ENCODE measurements at places on chromosomes 4 and X. TPM values are rescaled to one million over a fixed set of nuclear protein-coding genes. Genes with fewer than 3 reads are reported as not detected.

DNA sequence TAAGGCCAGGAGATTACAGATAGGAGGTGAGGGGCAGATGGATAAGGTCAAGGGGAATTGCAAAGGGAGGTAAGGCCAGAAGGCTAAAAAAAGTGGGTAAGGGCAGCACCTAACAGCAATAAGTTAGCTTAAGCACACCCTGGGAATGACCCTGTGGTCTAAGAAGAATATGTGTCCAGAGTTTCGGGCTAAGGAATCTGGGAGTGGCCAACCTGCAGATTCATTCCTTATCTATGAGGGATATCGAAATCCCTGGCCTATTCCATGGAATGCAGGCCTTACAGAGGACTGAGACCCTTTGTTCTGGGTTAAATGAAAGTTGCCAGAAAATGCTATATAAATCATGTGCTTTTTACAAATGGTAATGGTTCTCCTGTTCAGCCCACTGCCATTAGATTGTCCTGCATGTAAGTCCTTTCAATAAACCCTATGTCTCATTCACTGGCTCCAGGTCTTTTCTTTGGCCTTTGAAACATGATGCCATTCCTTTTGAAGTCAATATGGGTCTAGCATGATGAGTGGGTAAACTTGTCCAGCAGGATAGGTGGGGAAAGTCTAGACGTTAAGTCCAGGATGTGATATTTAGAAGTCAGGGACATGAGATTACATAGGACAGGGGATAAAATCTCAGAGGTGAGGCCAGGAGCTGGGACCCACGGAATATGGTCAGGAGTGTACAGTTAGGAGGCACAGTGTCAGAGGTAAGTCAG, 226.2 kb downstream of the TACR3 start:
- DNase-seq = no peak

- DNase-seq = peak; percentile 63
Measured at GRCh38 chrX:53071604-53072417, 10.4 kb upstream of the TSPYL2 start.

- no peak for DNase-seq
Measured at GRCh38 chr4:8644966-8645752, 52.6 kb downstream of the CPZ start.

GRCh38 chr4:25190407-25190806, 30.2 kb upstream of the SEPSECS start:
- DNase-seq = no peak

DNA sequence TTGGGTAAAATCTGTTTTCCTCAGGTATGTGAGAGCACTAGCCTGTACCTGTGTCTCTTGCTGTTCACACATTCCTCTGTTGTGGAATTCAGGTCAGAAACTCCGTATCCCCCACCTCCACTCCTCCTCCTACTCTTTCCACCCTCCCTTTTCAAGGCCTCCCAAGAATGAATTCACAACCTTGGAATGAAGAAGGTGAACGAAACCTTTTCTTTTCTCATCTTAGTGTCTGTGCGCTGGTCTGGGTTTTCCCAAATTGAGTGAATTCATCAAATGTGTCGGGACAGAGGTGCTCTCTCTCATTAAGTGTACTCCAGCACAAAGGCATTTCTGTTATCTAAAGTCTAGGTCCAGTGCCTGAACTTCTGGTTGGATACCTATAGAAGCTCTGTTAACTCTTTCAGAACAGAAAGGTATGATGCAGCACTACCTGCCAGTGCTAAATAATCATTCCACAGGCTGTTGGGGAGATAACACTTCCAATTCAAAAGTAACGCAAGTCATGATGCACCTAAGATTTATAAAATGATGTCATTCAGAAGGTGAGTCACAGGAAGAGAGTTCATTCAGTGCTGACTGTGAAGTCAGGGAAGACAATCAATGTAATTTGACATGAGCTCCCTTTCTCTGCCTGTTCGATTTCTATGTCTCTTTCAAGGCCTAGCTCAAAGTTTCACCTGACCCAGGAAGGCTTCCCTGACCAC, 41.9 kb downstream of the COL4A6 start:
- DNase-seq = no peak

Gene BEND2
- not detected for total RNA-seq

Gene AMER1
- total RNA-seq = 5.7 TPM

Gene GLRA3
- not detected for total RNA-seq

Data from lower leg skin (tissue), 4 donors.